ENCODE measurements at places on chromosomes 7 and 10.
A peak's percentile ranks its signal among the peaks of the same experiment; 100 is the strongest.

- peak; percentile 79 for DNase-seq
These were observed 121.4 kb downstream of the TCF7L2 start for GRCh38 chr10:113071446-113071845.

DNA sequence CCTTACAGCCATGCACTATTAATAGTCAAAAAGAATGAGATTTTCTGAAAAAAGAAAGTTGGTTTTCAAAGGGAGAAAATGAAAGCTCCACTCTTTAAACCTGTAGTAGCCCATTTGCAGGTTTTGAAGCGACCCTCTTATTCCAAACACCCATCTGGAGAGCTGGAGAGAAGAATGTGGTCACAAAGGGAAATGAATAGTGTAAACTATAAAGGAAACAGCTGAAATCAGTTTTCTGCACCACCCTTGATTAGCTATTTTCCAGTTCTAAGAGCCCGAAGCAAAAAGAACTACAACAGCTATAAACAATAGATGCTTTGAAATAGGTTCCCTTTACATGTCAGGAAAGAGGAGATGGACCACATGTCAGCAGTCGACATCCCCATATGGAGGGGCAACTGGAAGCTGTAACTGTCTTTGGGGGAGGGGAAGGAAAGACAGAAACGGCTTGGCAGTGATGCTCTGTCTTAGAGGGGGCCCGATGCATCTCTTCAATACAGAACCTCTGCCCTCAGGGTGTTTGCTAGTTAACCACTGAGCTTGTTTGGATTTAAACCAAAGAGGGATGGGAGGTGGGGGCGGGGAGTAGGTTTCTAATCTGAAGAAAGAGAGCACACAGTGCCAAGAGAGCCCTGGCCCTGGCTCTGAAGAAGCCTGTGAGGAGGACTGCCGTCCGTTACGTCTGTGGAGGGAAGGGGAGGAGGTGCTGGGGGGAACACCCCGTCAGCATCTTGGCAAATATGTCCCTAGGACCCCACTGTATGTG, 55.3 kb downstream of the CPVL start:
- DNase-seq: peak; percentile 27

- DNase-seq: no peak
These were observed 130.7 kb upstream of the ZMIZ1 start for GRCh38 chr10:78937800-78938694.

- no peak for DNase-seq
These were observed 782.1 kb upstream of the LRRN3 start for GRCh38 chr7:110308791-110309190.

GRCh38 chr7:84837405-84837804, 349.5 kb downstream of the SEMA3D start:
- DNase-seq: no peak

All from colonic mucosa (tissue), 4 donors.